RPMI7951 (cell line): ENCODE measurements at places on chromosomes 13 and 19. TPM values are rescaled to one million over a fixed set of nuclear protein-coding genes. Genes with fewer than 3 reads are reported as not detected.

DNA sequence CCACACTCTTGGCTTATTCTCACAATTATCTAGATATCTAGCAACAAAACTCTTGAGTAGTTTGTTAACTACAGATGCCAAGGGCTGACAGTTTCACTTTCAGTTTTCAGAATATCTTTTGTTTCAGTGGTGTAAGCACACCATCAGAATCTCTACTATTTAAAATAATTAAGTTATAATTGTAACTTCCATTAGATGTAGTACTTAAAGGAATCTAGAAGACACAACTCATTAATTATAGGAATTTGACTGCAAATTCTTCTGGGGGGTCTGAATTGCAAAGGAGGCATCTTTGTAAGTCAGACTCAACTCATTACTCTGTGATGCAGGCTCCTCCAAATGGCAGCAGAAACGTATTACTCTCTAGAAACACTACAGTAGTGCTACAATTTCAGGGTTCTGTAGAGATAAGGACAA is 44.9 kb upstream of the USPL1 start:
- peak; percentile 65 for DNase-seq

GRCh38 chr13:74218291-74218690 is 84.1 kb upstream of the KLF12 start:
- DNase-seq: no peak

DNA sequence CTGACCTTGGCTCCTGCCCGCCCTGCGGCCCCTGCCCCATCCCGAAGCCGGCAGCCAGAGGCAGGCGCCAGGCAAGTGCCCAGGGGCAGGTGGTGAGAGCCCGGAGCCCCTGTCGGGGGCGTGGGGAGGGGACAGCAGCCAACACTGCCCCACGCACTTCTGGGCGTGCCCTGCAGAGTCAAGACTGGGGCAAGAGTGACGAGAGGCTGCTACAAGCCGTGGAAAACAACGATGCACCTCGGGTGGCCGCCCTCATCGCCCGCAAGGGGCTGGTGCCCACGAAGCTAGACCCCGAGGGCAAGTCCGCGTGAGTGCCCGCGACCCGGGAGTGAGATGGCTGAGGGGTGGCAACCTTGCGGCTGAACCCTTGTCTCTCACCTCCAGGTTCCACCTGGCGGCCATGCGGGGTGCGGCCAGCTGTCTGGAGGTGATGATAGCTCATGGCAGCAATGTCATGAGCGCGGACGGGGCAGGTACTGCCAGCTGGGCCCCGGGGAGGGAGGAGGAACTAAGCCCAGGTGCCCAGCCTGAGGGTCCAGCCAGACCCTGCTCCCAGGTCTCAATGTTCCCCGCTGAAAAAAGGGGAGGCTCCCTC is 17.3 kb downstream of the ANKRD24 start:
- no peak for DNase-seq

- DNase-seq: peak; percentile 70
Measured at GRCh38 chr19:13834244-13835069, 39.2 kb downstream of the ZSWIM4 start.

DNA sequence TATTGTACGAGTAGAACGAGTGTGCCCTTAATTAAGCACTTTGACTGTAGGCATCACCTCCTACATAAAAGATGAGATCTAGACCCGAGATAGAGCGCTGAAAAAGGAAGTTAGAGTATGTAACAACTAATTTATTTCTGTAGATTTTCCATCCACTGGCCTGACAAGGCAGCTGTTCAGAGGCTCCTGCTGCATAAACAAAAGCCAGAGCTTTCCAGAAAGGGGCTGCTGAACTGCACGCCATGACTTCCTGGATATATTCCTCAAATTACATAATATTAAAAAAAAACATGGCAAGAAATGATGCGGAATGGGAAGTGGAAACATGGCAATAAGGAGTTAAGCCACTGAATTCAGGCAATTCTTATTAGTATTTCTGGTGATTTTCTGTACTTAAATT is 89.7 kb downstream of the AKAP11 start:
- no peak for DNase-seq

GRCh38 chr19:38634757-38635482 is 12.5 kb upstream of the ACTN4 start:
- DNase-seq: peak; percentile 62

DNA sequence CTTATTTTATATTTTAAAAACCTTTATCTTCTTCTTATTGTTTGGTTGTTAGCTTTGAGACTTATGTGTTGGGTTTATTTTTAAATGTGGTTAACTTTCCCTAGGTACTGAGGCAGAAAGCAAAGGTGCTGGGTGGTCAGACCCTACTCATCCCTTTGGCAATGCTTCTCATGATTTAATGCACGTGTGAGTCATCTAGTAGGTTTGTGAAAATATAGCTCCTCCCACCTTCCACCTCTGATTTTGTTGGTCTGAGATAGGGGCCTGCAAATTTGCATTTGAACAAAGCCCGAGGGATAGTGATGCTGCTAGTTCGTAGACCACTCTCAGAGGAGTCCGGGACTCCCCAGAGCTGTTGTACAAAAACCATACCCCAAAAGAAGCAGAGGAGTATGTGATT is 771.3 kb upstream of the ARGLU1 start:
- DNase-seq: no peak

DNA sequence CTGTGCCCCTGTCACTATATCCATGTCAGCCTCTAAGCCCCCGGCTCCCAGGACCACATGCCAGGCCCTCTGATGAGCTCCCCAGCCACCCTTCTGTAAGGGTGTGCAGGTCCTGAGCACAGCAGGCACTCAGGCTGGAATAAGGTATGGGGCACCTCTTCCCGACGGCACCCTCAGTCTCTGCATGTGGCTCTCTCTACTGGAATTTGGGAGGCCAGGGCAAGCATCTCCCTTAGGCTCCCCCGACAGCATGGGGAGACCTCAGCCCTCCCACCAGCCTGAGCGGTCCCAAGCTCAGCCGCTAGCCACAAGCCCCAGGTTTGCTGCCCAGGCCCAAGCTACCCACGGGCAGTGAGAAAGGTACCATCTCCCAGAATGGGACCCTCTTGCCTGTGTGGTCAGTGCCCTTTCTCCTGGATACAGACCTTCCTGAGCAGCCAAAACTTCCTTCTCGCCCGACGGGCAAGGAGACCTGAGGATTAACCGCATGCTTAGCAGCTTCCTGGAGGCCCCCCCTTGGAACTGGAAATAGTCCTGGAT is 22.5 kb upstream of the C19orf12 start:
- DNase-seq: no peak

DNA sequence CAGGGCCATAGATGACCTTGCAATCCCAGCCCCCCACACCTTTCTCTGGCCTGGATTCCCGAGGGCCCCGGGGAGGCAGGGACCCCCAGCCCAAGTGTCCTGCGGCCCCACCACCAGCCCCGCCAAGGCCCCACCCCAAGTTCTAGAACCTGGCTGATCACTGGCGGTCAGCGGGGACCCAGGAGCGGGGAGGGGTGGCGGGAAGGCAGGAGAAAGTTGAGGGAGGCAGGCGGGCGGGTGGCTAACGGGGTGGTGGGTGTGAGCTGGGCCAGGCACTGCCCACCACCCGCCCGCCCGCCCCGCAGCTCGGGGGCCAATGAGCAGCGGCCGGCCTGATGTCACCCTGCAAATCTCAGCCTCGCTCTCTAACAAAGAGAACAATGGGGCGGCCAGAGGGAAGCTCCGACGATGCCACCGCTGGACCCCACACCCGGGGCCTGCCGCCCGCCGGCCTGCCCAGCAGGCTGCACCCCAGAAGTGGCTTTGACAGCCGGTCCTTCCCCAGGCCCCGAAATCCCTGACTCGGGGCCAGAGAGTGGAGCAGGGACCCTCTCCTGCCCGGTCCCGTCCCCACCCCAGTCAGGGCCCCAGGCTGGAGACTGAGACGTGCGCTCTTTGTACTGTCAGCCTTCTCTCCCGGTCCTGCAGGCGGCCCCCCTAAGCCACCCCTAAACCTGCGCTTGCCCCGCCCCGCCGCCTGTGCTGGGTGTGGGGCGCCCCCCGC is 1.6 kb downstream of the MEX3D start:
- DNase-seq: peak; percentile 76

- DNase-seq: no peak
Measured at GRCh38 chr13:59301174-59301567, 862.6 kb downstream of the DIAPH3 start.

- DNase-seq: no peak
Measured at GRCh38 chr19:42567567-42567966, 27.2 kb downstream of the CEACAM8 start.

DNA sequence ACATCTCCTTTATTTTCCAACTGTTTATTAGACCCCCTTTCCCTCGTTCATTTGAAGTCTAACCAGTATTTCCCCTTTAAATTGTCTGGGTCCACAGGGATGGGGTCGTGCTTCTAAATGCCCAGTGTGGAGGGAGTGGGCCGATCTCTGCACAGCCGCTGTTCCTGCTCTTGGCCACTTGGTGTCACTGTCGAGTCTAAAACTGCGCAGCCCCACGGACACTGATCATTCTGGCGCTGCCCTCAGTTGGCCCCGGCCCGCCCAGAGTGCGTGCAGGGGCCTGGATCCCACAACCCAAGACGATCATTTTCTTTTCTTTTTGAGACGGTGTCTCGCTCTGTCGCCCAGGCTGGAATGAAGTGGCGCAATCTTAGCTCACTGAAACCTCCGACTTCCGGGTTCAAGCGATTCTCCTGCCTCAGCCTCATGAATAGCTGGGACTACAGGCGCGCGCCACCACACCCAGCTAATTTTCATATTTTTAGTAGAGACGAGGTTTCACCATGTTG is 12.0 kb downstream of the WDR88 start:
- DNase-seq: peak; percentile 56

DNA sequence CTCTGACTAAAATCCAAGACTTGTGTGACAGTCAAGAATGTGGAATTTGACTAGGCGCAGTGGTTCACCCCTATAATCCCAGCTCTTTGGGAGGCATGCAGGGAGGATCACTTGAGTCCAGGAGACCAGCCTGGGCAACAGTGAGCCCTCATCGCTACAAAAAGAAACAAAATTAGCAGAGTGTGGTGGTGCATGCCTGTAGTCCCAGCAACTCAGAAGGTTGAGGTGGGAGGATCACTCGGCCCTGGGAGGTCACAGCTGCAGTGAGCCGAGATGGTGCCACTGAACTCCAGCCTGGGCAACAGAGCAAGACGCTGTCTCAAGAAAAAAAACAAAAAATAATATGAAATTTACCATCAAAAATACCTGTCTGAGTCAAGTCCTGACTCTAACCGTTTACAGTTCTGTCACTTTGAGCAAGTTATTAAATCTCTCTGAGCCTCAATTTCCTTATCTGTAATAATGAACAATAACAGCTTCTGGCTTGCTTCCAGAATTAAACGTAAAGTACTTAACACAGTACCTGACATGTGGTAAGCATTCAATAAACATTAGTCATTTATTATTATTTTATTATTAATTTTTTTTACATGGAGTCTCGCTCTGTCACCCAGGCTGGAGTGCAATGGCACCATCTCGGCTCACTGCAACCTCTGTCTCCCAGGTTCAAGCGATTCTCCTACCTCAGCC is 204.6 kb upstream of the TSC22D1 start:
- no peak for DNase-seq

DNA sequence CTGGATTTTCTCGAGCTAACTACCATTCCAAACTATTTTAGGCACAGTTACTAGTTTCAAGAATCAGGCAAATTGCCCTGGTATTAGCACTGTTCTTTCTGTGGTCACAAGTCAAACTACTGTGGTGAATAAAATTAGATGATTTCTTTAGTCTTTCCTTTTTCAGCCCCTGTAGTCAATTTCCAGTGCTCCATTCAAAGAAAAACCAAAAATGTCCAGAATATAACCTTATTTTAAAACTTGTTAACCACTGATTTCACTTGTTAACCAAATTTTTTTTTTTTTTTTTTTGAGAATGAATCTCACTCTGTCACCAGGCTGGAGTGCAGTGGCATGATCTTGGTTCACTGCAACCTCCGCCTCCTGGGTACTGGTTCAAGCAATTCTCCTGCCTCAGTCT is 50.6 kb upstream of the USPL1 start:
- DNase-seq: no peak

DNA sequence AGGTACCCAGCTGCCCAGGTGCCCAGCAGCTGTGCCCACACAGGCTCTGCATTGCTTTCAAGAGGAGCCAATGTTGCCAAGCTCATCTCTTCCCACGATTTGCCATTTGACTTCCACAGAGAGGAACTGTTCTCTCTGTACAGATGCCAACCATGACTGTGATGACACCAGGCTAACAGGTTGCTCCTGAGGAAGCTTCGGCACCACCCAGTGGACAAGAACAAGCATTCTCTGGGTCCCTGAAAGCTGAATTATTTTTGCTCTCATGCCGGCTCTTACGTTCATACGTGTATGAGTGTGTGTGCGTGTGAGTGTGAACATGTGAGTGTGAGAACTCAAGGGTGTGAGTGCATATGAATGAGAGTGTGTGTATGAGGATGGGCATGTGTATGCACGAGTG is 535.2 kb downstream of the LIG4 start:
- no peak for DNase-seq

GRCh38 chr13:20779405-20779804 is 5.6 kb upstream of the EEF1AKMT1 start:
- no peak for DNase-seq

GRCh38 chr13:85282876-85283275 is 516.3 kb downstream of the SLITRK6 start:
- no peak for DNase-seq

- DNase-seq: no peak
Measured at GRCh38 chr13:24642219-24642618, 38.0 kb upstream of the ATP12A start.

GRCh38 chr19:16541526-16542044 is 652 bp downstream of the CHERP start:
- peak; percentile 18 for DNase-seq

- DNase-seq: no peak
Measured at GRCh38 chr13:114037674-114038073, 63.8 kb upstream of the C13orf46 start.

DNA sequence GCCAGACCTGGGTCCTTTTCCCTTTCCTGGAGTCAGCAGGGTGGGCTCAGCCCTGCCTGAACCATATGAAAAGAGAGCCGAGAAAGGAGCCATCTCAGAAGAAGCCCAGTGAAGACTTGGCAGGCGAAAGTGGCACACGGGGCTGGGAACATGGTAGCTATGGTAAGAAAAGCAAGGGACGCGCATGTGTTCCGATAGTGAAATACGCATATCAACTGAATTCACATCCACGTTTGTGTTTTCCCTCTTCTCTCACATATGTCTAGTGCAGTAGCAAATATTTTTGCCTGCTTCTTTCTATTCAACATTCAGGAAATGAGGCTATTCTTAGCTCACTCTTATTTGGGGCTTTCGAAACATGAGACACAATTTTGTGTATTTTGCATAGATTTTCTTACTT is 54.1 kb upstream of the PEG3 start:
- no peak for DNase-seq

FRY gene
- total RNA-seq: 1.7 and 5.7 TPM in 2 replicates

CLDND2 gene
- 1.2 TPM in 1 of 2 replicates, not detected in the other for total RNA-seq

SOX21 gene
- not detected in 2 replicates for total RNA-seq

TPM4 gene
- total RNA-seq: 1,028 and 1,045 TPM in 2 replicates

CGB5 gene
- total RNA-seq: not detected in 2 replicates

TPP2 gene
- total RNA-seq: 43.3 and 52.6 TPM in 2 replicates

CILP2 gene
- total RNA-seq: under 0.01 and 0.20 TPM in 2 replicates

SIAH3 gene
- not detected in 2 replicates for total RNA-seq

MEIS3 gene
- total RNA-seq: 24.0 and 28.8 TPM in 2 replicates

ATP12A gene
- total RNA-seq: not detected in 2 replicates

IL4I1 gene
- total RNA-seq: 0.39 and 1.3 TPM in 2 replicates

SPRED3 gene
- 0.72 and 0.78 TPM in 2 replicates for total RNA-seq

ZNF180 gene
- total RNA-seq: 10.7 and 11.7 TPM in 2 replicates
